ENCODE measurements at places on chromosomes 5 and 9.
A peak's percentile ranks its signal among the peaks of the same experiment; 100 is the strongest.

GRCh38 chr9:99231711-99232110 lies 9.6 kb downstream of the SEC61B start:
- DNase-seq, result no peak

DNA sequence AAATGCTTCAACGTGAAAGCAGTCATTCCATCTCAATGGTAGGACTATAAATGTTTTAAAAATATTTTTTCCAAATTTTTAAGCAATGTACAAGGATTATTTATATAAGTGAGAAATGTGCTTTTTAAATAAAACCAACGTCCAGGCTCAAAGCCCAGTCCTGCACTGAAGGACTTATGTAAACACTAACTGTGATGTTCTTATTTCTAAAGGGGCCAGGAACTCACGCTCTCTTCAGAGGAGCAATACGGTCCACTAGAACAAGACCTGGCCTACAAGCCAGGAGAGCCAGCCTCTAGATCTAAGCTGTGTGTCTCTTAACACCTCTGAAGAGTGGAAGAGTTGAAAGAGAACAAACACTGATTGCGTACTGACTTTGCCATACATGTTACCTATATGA lies 12.1 kb downstream of the TTLL11 start:
- no peak for DNase-seq

- DNase-seq, result no peak
Measured at GRCh38 chr9:129803676-129804060, 684 bp downstream of the TOR1B start.

DNA sequence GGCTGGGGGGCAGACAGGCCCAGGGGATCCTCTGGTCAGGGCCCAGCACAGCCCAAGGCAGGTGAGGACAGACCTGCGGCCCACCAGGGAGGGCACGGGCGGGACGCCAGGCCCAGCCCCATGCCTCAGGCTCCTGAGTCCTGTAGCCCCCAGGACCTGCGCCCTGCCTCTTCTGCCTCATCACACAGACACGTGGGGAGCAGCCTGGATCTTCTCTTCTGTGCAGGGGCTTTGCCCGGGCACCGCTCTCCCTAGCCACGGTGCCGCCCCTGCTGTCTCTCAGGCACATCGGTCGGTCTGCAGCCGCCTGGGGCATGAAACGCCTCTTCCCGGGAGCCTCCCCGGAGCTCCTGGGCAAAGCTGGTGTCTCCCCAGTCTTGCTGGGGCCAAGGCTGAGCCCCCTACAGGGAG lies 40.2 kb upstream of the EGFL7 start:
- no peak for DNase-seq

DNA sequence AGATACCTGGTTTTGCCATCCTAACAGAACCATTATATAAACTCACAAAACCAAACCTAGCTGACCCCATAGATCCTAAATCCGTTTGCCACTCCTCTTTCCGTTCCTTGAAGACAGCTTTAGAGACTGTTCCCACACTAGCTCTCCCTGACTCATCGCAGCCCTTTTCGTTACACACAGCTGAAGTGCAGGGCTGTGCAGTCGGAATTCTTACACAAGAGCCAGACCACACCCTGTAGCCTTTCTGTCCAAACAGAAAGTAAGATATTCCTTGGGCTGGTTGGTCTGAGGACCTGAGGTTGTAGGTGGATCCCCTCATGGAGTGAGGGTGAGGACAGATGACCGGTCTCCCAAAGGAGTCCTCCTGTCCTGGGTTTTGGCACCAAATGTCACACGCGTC lies 56.7 kb upstream of the NAA35 start:
- DNase-seq, result no peak

DNA sequence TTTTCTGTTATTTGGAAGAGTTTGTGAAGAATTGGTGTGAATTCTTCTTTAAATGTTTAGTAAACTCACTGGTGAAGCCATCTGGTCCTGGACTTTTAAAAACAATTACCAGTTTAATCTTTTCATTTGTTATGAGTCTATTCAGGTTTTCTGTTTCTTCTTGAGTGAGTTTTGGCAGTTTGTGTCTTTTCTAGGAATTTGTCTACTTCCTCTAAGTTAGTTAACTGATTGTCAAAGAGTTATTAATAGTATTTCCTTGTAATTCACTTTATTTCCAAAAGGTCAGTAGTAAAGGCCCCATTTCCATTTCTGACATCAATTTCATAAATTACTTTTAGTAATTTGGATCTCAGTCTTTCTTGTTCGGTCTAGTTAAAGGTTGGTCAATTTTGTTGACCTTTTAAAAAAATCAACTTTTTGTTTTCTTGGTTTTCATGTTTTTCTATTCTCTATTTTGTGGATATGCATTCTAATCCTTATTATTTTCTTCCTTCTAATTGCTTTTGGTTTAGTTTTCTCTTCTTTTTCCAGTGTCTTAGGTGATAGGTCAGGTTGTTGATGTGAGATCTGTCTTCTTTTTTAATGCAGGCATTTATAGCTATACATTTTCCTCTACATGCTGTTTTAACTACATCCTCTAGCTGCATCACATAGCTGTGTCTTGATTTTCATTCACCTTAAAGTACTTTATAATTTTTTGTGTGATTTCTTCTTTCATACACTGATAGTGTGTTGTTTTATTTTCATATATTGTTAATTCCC lies 7.3 kb upstream of the SMIM3 start:
- DNase-seq, result no peak

DNA sequence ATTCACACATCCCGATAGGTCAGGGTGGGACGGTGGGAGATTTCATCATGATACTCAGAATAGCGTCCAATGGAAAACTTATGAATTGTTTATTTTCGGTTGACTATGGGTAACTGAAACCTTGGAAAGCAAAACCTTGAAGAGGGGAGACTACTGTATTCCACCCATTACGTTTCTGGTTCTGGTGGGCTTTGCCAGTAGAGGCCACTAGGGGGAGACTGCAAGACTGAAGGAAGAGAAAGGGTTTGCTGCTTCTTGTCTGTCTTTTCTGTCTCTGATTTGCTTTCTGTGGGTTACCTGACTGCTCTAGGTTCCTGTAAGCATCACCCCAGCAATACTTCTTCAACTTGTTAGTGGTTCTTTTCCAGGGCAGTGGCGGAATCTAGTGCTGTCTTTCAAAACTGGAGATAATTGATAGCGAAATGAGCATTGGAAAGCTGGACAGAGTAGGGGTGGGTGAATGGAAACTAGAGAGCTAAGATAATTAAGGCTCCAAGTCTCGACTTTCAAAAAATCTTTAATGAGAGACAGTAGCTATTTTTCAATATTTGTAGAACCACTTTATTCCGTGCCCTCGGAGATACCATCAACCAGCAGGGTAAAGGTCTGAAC lies 27.0 kb downstream of the GRIN3A start:
- peak; percentile 12 for DNase-seq

- DNase-seq, result no peak
Measured at GRCh38 chr5:132895719-132896305, 22.3 kb downstream of the LEAP2 start.

DNA sequence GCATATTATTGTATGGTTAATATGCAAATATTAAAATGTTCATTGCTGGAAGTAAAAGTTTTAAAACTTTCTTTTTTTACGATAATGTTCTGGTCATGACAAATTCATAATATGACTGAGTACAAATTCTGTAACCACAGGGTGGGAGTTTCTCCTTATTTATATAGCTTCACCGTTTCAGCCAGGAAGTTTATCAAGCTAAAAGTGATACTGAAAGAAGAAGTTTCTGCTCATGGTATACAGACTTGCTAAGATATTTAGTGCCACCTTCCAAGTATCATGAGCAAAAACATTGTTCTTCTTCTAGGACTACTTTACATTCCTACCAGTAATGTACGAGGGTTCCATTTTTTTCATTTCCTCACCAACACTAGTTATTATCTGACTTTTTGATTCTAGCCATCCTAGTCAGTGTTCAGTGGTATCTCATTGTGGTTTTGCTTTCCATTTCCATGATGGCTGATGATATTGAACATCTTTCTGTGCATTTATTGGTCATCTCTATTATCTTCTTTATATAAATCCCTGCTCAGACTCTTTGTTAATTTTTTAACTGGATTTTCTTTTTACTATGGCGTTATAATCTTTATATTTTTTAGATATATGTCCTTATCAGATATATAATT lies 94.2 kb upstream of the PRRC1 start:
- DNase-seq, result no peak

DNA sequence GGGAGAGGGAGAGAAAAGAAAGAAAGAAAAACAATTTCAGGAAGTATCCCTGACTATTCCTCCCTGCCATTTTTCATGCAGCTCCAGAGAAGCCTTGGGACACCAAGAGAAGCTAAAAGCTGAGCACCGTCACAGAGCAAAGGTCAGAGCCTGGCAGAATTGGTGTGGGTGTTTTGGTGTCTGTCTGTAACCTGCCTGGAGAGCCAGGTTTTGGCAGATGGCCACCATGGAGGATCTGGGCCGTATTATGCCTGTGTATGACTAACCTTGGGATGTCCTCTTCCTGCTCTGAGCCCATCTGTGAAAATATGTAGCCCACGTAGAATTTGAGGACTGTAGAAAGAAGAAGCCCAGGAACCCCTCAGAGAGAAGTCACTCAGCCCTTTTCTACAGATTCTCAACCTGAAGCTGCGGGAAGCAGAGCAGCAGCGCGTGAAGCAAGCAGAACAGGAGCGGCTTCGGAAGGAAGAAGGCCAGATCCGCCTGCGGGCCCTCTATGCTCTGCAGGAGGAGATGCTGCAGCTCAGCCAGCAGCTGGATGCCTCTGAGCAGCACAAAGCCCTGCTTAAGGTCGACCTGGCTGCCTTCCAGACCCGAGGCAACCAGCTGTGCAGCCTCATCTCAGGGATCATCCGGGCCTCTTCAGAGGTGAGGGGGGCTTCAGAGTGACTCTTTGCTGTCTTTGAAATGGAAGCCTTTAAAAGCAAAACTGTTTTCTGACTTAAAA lies 18.8 kb downstream of the GLE1 start:
- DNase-seq, result no peak

GRCh38 chr9:35905912-35906679 lies at the start of gene HRCT1:
HRCT1 (plus strand) TSS chr9:35906202; CDS start chr9:35906288, 86 bp downstream.
- DNase-seq, result peak; percentile 91

Data from trophoblast cell (in vitro differentiated cells and primary cell).